Smooth muscle cell of bladder (primary cell): ENCODE measurements at places on chromosomes 4 and X. TPM values are rescaled to one million over a fixed set of nuclear protein-coding genes. Genes with fewer than 3 reads are reported as not detected.

LPAR4 gene
- total RNA-seq, result 0.09 TPM in 1 of 2 replicates, not detected in the other

INTU gene
- total RNA-seq, result 5.7 and 8.3 TPM in 2 replicates

TSC22D3 gene
- total RNA-seq, result 29.6 and 29.7 TPM in 2 replicates

SLBP gene
- 39.8 and 50.0 TPM in 2 replicates for total RNA-seq

SYNPO2 gene
- total RNA-seq, result 9.7 and 17.9 TPM in 2 replicates

TRIM61 gene
- 2.1 and 2.6 TPM in 2 replicates for total RNA-seq

SPP1 gene
- total RNA-seq, result 0.43 and 1.3 TPM in 2 replicates

ANAPC10 gene
- 21.9 and 22.2 TPM in 2 replicates for total RNA-seq

ERAS gene
- total RNA-seq, result not detected in 2 replicates

SPATA4 gene
- total RNA-seq, result 0.28 TPM in 2 replicates

SPANXC gene
- total RNA-seq, result not detected in 2 replicates

STIM2 gene
- 12.9 and 17.6 TPM in 2 replicates for total RNA-seq

PITX2 gene
- total RNA-seq, result 11.0 and 16.2 TPM in 2 replicates

ZNF595 gene
- 7.1 and 7.6 TPM in 2 replicates for total RNA-seq
